SK-N-SH (cell line): ENCODE measurements at places on chromosomes 2 and 18. TPM values are rescaled to one million over a fixed set of nuclear protein-coding genes. Genes with fewer than 3 reads are reported as not detected.
A peak's percentile ranks its signal among the peaks of the same experiment; 100 is the strongest.

- no peak for DNase-seq
- H3K4me3 ChIP-seq = no peak overlapping the region
- no peak overlapping the region for H3K27ac ChIP-seq
- H3K27me3 ChIP-seq = no peaks in the 10 kb centered on the region
- H3K4me1 ChIP-seq = no peaks in the 10 kb centered on the region
- no peaks in the 10 kb centered on the region for H3K36me3 ChIP-seq
Observed at GRCh38 chr2:50658883-50659282, 373.0 kb downstream of the NRXN1 start.

Gene DPYSL5
- 0.79 and 1.8 TPM in 2 replicates for polyA plus RNA-seq

DNA sequence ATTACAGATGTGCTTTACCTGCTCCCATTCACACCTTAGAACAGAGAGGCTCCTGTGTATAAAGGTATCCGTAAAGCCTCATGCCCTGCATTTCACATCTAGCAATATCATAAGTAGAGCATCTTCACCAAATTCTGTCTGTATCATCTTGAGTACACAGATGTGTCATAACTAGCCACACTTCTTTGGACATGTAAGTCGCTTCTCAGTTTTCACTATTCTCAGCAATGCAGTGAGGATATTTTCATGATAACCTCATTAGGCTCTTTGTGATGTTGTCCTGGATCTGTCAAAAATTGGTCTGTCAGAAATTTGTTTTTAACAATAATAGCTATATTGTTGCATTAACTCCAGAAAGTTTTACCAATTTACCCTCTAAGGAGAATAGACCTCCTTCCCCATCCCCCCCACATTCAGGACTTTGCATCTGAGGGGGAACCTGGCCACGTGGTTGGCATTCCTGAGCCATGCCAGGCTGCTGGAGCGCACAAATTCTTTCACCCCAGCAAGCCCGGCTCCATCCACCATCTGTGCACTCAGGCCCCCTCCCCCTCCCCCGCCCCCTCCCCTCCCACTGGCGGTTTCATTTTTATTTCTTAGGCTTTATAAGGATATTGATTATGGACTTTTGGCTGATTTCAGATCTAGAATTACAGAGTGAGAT lies 34.1 kb downstream of the AGAP1 start:
- H3K27me3 ChIP-seq = no peaks in the 10 kb centered on the region
- no peak for DNase-seq
- H3K27ac ChIP-seq = no peak overlapping the region
- H3K4me1 ChIP-seq = no peaks in the 10 kb centered on the region
- no peak overlapping the region for H3K4me3 ChIP-seq

DNA sequence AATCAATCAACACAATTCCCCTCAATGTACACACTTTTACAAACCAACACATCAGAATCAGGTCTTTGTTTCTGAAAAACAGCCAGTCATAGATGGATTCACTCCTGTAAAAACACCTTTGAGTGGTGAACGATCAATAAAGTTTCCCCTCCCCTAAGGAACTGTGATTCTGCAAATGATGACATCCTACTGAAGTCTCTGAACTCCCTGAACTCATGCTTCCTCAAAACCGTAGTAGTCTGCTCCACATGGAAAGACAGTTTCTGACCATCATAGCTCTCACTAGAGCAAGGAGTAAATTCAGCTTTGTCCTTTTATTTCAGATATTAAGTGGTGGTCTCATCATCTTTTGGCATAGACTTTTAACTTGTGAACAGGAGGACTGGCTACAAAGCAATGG lies 43.5 kb upstream of the ACTR3 start:
- H3K36me3 ChIP-seq = no peaks in the 10 kb centered on the region
- DNase-seq = no peak
- no peaks in the 10 kb centered on the region for H3K27me3 ChIP-seq
- no peak overlapping the region for H3K4me3 ChIP-seq

DNA sequence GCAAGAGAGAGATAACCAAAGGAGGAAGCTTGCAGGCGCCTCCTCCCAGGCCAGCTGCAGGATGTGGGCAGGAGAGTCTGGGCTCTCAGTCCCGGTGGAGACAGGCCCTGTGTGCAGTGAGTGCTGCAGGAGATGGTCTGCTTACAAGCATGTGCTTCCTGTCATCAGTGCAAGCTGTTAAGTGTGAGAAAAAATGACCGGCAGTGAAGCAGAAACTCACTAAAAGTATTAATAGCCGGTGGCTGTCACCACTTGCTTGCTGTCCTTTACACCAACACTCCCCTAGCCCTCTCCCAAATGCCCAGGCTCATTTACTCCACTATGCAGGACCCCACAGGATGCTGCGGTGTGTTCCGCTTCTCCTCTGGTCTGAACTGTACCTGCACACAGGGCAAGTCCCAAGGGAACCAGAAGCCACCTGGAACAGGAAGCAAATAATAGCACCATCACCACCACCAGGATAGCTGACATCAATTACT lies 435.6 kb upstream of the HS6ST1 start:
- DNase-seq = peak; percentile 48
- H3K36me3 ChIP-seq = no peaks in the 10 kb centered on the region
- no peaks in the 10 kb centered on the region for H3K27me3 ChIP-seq
- peaks cover 11% of the 10 kb centered on the region; the same call in 1 of the 2 replicates for H3K4me1 ChIP-seq

DNA sequence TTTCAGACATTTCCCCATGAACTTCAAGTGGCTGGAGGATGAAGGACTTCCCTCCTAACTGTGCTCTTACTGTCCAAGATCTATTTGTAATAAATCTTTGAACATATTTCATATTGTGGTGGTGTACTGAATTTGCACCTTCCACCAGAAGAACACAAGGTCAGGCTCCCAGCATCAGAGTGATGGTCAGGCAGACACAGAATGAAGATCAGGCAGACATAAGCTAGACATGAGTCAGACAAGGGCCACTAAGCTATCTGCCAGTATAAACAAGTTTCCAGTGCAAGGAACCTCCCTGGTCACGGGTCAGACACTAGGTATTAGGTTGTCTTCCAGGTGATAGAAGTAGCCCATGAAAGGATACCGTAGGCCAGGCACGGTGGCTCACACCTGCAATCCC lies 20.0 kb downstream of the AQP12B start:
- no peak overlapping the region for H3K27ac ChIP-seq
- DNase-seq = no peak
- no peaks in the 10 kb centered on the region for H3K36me3 ChIP-seq
- H3K4me1 ChIP-seq = no peaks in the 10 kb centered on the region

- H3K27me3 ChIP-seq = peaks cover 24% of the 10 kb centered on the region; the same call in 1 of the 2 replicates
- no peaks in the 10 kb centered on the region for H3K36me3 ChIP-seq
- no peak for DNase-seq
- no peak overlapping the region for H3K27ac ChIP-seq
Observed at GRCh38 chr2:94960266-94960665, 65.2 kb upstream of the MAL start.

DNA sequence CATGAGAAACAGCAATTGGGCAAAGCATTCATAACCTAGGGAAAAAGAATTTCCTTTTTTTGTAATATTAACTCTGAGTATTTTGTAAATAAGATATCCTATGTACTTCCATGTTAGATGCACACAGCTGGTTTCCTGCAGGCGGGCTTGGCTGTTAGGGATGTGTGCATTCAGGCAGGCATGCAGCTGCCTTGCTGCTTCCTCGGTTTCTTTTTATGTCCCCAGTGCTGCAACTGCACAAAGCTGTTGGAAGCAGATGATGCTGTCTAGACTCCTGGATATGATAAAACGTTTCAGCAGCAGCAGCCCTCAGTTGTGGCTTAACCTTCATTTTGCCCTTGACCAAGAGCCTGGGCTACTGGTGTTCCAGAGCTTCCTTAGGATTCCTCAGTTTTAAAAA lies 89.4 kb upstream of the EML6 start:
- peak overlapping the region; percentile 79; the same call in 1 of the 2 replicates for H3K27ac ChIP-seq
- H3K27me3 ChIP-seq = no peaks in the 10 kb centered on the region
- peaks cover 76% of the 10 kb centered on the region for H3K36me3 ChIP-seq
- peaks cover 22% of the 10 kb centered on the region for H3K4me1 ChIP-seq
- no peak for DNase-seq

Gene GALR1
- polyA plus RNA-seq = not detected in 2 replicates

DNA sequence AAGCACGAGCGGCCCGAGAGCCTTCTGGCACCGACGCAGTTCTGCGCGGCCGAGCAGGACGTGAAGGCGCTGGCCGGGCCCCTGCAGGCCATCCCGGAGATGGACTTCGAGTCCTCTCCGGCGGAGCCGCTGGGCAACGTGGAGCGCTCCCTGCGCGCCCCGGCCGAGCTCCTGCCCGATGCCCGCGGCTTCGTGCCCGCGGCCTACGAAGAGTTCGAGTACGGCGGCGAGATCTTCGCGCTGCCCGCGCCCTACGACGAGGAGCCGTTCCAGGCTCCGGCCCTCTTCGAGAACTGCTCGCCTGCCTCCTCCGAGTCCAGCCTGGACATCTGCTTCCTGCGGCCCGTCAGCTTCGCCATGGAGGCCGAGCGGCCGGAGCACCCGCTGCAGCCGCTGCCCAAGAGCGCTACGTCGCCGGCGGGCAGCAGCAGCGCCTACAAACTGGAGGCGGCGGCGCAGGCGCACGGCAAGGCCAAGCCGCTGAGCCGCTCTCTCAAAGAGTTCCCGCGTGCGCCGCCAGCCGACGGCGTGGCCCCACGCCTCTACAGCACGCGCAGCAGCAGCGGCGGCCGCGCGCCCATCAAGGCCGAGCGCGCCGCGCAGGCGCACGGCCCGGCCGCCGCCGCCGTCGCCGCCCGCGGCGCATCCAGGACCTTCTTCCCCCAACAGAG lies 70.4 kb downstream of the ARHGEF33 start:
- H3K27me3 ChIP-seq = no peaks in the 10 kb centered on the region
- no peaks in the 10 kb centered on the region for H3K36me3 ChIP-seq
- DNase-seq = peak; percentile 91
- H3K4me1 ChIP-seq = peaks cover 3% of the 10 kb centered on the region; the same call in 1 of the 2 replicates

- no peak overlapping the region for H3K4me3 ChIP-seq
- no peaks in the 10 kb centered on the region for H3K27me3 ChIP-seq
- no peak overlapping the region for H3K27ac ChIP-seq
- no peaks in the 10 kb centered on the region; the same call in 1 of the 2 replicates for H3K4me1 ChIP-seq
- no peaks in the 10 kb centered on the region for H3K36me3 ChIP-seq
Observed at GRCh38 chr2:6441800-6442199, 423.9 kb downstream of the CMPK2 start.

DNA sequence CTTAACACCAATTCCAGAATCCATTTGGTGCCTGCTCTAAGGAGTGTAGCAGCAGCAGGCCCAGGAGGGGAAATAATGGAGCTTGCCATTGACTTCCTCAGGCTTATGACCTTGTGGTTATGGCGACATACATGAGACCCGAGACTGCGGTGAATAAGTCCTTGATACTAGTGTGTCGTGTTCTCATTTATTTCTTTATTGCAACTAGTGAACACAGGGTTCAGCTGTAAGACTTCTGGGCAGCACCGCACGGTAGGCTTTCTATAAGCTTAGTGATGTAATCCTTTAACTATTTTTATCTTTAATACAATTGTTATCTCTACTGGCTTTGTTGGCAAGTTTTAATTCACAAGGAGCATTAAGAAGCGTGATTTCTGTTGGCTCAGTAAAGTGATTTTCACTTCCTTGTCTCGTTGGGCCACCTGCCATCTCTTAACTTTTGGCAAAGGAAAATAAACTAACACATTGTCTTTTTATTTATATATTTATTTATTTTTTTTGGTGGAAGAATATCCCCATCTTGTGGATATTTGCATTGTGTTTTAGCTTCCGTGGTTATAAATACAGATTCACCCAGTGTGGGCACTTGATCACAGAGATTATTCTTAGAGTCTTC lies 139.8 kb downstream of the LTBP1 start:
- no peaks in the 10 kb centered on the region for H3K27me3 ChIP-seq
- no peaks in the 10 kb centered on the region for H3K36me3 ChIP-seq
- no peak for DNase-seq

Gene VAMP8
- polyA plus RNA-seq = 0.72 and 1.3 TPM in 2 replicates

DNA sequence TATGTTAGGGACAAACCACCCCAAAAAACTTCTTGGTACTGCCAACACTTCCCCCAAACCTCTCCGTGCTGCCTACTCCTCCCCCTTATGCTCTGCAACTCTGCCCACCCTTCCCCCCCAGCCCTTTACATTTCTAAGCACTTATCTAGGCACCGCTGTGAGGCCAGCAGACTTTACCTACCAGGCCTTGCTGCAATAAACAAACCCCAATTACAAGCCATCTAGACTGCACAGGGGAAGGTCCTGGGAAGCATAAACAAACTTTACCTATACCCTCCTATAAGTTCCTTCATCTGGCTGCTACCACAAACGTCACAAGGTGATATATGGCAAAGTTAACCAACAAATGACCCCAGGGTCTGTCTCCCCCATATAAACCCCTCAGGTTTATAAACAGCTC lies 259.4 kb upstream of the GULP1 start:
- no peak overlapping the region for H3K4me3 ChIP-seq
- H3K4me1 ChIP-seq = peaks cover 6% of the 10 kb centered on the region; the same call in 1 of the 2 replicates
- DNase-seq = no peak
- H3K36me3 ChIP-seq = no peaks in the 10 kb centered on the region
- H3K27me3 ChIP-seq = no peaks in the 10 kb centered on the region
- H3K27ac ChIP-seq = no peak overlapping the region

DNA sequence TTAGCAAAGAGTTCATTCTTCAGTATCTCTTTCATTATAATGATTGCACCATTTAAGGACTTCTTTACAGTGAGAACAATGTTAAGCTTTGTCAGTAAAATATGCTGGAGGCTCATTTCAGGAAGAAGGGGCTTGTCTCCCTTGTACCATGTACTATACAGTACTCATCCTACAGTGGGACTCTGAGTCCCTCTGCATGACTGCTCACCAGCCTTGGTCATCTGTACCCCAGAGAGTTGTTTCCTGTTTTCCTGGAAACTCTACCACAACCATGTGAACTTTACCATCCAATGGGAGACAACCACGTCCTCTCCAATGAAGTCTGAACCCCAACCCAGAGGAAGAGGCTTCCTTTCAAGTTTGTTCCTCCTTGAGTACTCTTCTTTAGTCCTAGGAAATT lies 1171.1 kb upstream of the CRIM1 start:
- no peak overlapping the region for H3K4me3 ChIP-seq
- H3K27me3 ChIP-seq = no peaks in the 10 kb centered on the region
- no peak overlapping the region for H3K27ac ChIP-seq

- H3K27me3 ChIP-seq = no peaks in the 10 kb centered on the region
- no peaks in the 10 kb centered on the region for H3K36me3 ChIP-seq
- H3K4me1 ChIP-seq = no peaks in the 10 kb centered on the region
- H3K27ac ChIP-seq = no peak overlapping the region
Observed at GRCh38 chr18:1652018-1652417, 747.3 kb downstream of the ADCYAP1 start.

GRCh38 chr18:46158499-46158898 lies 54.3 kb downstream of the HAUS1 start:
- H3K4me1 ChIP-seq = peaks cover 7% of the 10 kb centered on the region; the same call in 1 of the 2 replicates
- no peaks in the 10 kb centered on the region for H3K36me3 ChIP-seq
- no peak overlapping the region for H3K4me3 ChIP-seq

DNA sequence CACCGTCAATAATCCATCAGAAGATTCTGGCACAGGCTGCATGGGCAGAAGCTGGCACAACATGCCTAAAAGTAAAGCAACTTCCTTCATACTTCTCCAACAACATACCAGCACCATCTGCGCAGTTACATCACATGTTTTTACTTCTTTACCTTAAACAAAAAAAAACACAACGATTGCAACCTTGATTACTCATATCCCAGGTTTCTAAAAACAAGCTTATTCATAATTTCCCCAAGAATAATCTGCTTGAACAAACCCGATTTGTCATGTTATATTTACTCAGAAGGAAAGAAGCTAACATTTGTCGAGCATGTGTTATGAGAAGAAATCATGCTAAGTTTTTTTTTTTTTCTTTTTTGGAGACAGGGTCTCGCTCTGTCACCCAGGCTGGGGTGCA lies 54.7 kb downstream of the THADA start:
- peaks cover 8% of the 10 kb centered on the region for H3K4me1 ChIP-seq
- H3K36me3 ChIP-seq = peaks cover 22% of the 10 kb centered on the region
- DNase-seq = no peak
- H3K27ac ChIP-seq = no peak overlapping the region
